NCI-H1694 treated with DMSO at 0.1 percent for 48 hours (cell line): ENCODE measurements at places on chromosomes 3 and 15.
A peak's percentile ranks its signal among the peaks of the same experiment; 100 is the strongest.

DNA sequence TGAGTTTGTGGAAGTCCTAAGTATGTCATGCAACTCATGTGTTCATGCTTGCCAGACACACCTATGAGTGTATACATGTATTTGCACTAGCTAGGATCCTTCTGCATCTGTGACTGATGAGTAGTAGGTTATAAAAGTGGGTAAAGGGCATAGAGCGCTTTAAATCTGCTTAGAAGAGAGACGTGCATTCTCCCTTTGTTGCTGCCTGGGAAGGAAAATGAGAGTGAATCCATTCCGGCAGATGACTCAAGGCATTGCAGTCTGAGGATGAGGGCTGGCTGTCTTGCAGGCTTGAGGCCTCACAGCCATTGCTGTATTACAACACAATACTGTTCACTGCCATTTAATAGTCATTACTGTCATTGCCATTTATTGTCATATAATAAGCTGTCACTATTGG is 120.8 kb upstream of the UMPS start:
- no peak for DNase-seq

DNA sequence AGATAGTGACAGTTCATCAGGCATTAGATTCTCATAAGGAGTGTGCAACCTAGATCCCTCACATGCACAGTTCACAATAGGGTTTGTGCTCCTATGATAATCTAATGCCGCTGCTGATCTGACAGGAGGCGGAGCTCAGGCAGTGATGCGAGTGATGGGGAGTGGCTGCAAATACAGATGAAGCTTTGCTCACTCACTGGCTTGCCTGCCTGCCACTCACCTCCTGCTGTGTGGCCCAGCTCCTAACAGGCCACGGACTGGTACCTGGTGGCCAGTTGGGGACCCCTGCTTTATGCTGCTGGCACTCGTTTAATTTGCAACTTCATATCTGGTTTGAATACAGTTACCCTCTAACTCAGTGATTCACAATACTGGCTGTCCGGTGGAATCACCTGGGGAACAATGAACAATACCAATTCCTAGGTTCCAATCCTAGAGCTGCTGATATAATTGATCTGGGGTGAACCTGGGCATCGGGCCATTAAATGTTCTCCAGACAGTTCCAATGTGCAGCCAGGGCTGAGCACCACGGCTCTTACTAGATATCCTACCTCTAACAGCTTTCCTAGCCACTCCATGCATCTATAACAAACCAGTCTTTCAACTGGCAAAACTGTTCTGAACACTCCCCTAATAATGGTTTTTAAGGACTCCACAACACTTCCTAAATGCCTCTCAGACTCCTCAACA is 131.4 kb downstream of the ATP1B3 start:
- no peak for DNase-seq

DNA sequence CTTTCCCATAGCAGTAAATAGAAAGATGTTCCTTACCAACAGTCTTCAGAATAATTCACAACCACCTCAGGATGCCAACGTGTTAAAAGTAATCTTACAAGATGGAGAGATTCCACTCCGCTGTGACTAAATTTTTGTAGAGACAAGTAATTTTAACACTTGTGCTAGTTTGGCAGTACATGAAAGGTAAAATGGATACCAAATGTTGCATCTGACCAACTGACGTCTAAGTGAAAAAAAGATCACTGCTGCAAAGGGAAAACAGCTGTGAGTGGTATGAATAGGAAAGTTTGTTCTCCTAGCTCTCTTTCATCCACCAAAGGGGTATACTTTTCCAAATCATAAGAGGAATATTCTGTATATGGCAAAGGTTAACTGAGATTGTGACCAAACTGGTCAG is 2.6 kb downstream of the SPG21 start:
- no peak for DNase-seq

DNA sequence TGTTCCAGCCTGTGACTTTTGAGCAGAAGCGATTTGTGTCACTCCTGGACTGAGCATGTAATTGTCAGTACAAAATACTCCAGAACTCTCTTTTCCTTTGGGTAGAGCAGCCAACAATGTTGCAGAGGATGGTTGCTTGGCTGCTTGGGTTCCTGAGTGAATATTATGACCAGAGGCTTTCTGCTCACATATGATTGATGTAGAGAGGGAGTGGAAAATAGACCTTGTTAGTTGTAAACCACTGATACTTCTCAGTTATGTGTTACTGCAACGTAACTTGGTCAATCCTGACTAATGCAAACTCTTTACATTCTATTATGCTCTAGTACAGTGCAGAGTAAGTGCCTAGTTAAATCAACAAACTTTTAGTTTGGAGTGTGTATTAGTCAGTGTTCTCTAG is 322.6 kb upstream of the KCNH8 start:
- no peak for DNase-seq

DNA sequence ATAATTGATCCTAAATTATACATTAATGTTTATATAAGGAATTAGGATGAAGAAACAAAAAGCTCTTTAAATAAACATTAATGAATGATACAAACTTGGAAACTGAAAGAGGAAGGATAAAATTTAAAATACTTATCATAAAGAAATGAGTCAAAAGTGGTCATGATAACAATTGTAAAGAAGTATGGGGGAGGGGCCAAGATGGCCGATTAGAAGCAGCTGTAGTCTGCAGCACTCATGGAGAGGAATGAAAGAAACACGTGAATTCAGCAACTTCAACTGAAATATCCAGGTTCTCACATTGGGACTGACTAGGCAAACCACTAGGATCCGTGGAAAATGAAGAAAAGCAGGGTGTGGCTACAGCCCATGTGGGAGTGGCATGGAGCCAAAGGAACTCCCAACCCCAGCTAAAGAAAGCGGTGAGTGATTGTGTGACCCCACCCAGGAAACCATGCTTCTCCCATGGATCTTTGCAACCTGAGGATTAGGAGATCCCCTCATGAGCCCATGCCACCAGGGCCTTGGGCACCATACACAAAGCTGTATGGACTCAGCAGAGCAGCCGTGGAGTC is 13.1 kb upstream of the CP start:
- no peak for DNase-seq

- DNase-seq, result no peak
Observed at GRCh38 chr15:95263751-95264150, 1032.4 kb downstream of the MCTP2 start.

DNA sequence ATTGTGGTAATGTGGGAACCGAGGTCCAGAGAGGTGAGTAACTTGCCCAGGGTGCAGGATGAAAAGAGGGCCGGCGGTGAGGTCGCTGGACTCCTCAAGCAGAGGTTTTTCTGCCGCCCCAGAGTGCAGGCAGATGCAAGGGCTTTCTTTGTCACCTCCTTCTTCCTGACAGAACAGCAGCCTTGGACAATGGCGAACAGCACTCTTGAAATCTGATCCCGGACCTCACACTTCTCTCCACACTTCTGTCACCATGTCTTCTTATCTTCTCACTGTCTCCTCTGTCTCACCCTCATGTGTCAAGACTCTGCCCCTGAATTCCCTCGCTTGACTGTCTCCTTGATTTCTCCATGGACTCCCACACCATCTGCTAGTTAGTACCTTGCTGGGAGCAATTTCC is 15.4 kb upstream of the VPS8 start:
- DNase-seq, result no peak

GRCh38 chr15:67918205-67918861 is 78.5 kb upstream of the RNU6-1 start:
- DNase-seq, result no peak

- peak; percentile 78 for DNase-seq
Observed at GRCh38 chr3:127760361-127760760, 62.0 kb downstream of the MGLL start.

DNA sequence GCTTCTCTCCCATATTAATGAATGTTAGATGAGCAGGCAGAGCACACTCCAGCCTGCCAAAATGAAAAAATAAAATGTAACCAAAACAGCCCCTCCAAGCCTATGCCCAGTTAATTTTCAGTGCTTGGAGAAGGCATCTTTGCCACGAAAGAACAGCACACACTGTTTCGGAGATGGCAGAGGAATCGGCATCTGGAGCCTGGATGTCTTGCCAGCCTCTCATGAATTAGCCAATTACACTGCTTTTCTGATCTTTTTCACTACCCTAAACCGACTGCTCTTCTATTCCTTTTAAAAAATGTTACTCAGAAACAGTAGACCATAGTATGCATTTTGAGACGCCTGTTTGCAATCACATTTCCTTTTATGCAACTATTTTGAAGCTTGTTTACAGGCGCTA is 249.6 kb downstream of the TLE3 start:
- no peak for DNase-seq

DNA sequence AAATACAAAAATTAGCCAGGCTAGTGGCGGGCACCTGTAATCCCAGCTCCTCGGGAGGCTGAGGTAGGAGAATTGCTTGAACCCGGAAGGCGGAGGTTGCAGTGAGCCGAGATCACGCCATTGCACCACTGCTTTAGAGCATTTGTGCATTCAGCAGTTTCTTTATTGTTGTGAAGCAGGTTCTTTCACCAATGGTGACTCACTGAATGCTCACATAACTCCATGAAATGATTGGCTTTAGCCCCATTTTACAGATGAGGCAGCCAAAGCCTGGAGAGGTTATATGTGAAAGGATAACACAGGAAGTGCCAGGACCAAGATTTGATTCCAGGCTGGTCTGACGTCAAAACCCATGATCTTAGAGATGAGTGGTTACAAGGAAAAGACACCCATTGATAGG is 195.2 kb downstream of the SLCO3A1 start:
- no peak for DNase-seq

DNA sequence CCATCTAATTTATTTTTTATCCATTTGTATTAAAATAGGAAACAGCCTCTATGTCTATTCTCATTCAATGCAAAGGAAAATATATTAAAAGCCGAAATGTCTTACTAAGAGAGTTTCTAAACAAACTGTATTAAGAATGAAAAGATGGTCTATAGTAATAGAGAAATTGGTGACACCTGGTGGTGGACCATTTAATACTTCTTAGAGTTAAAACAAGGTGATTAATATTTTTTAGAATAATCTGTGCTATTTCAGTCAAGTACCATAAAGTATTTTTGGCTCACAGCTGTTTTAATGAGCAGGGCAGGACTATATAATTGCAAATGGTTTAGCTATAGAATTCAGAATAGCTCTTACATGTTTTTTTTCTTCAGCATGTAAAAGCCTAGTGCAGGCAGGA is 55.7 kb downstream of the SYNPR start:
- peak; percentile 9 for DNase-seq

- no peak for DNase-seq
Observed at GRCh38 chr15:40982855-40983254, 29.6 kb downstream of the CHAC1 start.
